NCI-H774 (cell line): ENCODE measurements at places on chromosomes 7 and 10.

- no peak for DNase-seq
Measured at GRCh38 chr10:25696013-25696708, 237.9 kb upstream of the MYO3A start.

DNA sequence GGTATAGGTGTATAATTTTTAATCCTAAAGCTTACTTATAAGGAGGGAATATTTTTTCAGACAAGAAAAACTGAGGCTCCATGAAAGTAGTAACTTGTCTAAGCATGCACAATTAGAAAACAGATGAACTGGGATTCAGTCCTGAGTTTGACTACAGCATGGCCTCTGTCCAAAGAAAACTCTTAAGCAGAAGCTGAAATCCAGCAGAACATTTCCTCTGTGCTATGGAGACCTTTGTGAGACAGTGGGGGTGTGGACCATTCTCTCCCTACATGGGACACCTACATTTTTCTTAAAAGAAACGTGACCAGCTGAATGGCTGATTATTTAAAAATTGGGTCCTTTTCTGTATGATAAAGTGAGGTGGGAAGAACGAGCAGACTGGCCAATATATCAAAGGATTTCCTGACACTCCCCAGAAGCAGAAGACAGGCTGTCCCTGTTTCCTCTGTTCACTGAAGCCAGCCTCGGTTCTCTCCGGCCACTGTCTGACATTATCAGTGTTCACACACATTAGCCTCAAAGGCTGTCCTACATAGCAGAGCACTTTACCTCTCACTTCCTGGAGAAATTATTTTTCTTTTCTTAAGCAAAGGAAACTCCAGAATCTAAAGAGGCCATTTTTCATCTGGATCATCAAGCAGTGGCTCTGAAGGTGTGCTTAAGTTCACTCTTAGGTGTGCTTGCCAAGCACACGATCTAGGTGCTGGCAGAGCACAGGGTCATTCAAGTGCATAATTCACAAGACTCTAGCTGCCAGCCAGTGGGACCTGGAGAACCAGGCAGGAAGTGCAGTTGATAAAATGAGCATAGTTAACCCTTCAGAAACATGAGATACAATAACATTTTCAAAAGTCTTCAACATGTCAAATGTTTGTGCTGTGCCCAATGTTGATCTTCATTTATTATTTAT lies 40.4 kb upstream of the KIAA1217 start:
- DNase-seq = no peak

- DNase-seq = no peak
Measured at GRCh38 chr10:114682121-114682520, 24.0 kb upstream of the ABLIM1 start.

DNA sequence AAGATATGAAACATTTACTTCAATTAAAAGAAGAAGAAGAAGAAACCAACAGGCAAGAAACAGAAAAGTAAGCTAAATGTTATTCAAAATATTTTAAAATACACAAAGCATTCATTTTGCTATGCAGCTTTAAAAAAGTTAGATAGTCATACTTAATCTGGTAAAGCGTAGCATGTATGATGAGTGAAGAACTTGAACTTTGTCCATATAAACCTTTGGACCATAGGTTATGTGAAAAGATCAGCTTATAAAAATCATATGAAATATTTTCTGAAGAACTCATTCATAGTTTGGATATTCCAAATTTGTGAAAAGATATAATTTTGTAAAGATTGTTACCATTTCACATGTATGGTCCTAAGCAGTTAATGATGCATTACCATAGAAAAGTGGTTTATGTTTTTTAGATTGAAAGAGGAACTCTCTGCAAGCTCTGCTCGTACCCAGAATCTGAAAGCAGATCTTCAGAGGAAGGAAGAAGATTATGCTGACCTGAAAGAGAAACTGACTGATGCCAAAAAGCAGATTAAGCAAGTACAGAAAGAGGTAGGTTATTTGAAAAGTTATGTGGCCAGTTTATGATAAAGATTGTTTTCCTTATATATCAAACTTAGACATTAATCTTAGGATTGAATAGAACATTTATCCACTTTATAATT lies 37.3 kb downstream of the KIF20B start:
- no peak for DNase-seq

DNA sequence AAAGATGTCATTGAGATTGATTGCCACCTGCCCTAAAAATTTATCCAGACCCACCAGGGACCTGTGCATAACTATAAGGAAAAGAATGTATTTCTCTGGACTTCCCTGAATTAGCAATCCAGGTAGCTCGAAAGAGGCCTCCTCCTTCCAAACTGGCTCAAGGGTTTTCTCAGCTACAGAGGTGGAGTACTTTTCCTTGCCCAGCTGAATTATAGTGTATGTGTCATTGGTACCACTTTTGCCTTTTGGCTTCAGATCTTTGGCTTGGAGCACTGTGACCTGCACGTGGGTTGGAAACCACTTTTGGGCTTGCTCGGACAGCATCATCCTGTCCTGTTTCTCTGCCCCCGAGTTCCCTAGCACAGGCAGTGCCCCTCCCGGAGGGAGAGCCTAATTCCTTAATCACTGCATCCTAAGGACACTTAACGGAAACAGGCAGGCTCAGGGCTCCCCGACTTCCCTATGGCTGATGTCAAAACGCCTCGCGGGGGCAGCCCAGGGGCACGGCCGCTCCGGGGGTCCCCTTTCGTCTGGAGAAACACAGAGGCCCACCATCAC lies 825 bp downstream of the RAB11FIP2 start:
- DNase-seq = no peak

- no peak for DNase-seq
Measured at GRCh38 chr10:16809074-16809718, 8.0 kb downstream of the RSU1 start.

- no peak for DNase-seq
Measured at GRCh38 chr10:100119726-100120125, 38.1 kb upstream of the CPN1 start.

DNA sequence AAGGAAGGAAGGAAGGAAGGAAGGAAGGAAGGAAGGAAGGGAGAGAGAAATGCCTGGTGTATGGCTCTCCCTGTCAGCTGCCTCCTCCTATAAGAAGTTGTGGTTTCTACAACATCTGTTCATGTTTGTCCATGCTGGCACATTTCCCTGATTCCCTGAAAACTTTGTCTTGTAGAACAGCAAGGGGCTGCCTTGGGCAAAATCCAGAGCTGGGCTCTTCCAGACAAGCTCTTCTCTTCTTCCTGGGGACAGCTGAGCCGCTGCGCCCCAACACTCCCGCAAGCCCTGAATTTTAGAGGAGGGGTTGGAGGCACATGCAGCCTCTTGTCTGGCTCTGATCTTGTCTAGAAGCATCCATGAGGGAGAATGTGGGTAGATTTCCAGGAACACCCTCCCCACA lies 282.0 kb upstream of the ADARB2 start:
- DNase-seq = no peak

DNA sequence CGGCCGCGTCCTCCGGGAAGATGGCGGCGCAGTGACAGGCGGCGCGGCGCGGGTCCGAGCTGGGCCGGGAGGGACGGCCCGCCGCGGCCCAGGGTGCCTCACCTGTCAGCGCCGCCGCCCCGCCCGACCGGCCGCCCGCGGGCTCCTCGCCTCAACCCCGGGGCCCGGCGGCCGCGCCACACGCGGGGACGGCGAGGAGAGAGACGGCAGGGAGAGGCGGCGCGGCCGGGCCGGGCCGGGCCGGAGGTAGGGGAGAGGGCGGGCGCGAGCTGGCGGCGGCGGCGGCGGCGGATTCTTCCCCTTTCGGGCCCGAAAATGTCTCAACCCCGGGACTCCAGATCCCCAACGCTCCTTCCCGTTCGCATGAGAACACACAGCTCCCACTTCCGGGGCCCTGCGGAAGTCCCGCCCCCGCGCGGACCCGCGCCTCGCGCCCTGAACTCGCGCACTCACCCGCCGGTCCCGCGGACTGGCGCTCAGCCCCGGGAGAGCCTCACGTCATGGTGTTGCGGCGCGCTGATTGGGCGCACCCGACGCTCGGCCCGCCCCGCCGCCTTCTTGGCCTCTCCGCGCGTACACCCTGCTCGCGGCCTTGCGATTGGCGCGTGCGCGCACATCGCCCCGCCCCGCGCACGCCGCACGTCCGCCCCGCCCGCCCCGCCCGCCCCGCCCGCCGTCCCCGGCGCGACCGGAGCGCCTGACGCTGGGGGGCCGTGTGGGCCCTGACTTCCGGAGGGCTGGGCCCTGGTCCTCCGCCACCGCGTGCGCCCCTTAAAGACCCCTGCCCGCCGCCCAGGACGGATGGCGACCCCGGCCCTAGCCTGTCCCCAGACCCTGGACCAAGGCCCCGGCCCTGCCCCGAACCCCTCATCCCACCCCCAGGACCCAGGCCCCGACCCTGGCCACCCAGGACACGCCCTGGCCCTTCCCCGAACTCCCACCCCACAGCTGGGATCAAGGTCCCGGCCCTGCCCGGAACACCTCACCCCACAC lies at the start of gene LARP4B:
Gene LARP4B, minus strand, starts transcription at position 380 of the 993 bp plus-strand sequence. CDS start 45,984 bp downstream, outside the sequence.
- DNase-seq = peak; percentile 97

GRCh38 chr7:108818742-108819141 lies 249.1 kb downstream of the DNAJB9 start:
- DNase-seq = no peak

- no peak for DNase-seq
Measured at GRCh38 chr7:155591055-155591775, 44.9 kb upstream of the CNPY1 start.

- DNase-seq = peak; percentile 37
Measured at GRCh38 chr7:122304996-122305421, 459 bp upstream of the FEZF1 start.

DNA sequence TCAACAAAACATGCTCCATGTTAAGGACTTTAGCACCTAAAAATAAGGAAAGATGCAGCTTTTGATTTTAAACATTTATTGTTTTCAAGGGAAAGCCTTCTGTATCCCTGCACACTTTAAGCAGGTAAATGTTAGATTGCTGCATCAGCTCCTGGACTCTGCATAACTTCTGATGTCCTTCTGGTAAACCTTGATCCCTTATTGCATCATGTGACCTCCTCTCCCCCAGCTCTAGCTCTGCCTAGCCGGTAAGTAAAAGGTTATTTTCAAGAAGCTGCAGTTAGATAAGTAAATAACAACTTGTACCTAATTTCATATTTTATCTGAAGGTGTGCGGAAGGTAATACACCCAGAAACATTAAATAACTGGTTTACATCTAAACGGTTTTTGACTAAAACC lies 37.5 kb downstream of the PDK4 start:
- no peak for DNase-seq

- no peak for DNase-seq
Measured at GRCh38 chr10:128049226-128050120, 76.8 kb downstream of the MKI67 start.

DNA sequence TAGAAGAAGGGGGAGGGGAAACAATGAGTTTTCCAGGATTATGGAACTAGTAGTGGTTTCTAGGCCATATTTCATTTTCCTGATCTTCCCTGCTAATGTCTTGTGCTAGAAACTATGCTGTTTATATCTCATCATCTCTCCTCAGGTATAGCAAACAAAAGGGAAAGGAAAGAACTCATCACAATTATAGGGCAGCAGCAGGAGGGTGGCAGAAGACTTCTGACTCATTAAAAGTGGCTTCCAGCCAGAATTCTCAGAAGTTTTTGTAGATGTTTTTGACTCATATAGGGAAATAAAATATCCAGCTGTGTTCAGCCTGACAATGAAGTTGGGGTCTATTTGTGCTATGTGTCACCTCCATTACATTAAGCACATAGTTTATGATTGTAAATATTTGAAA lies 6.5 kb downstream of the AHR start:
- no peak for DNase-seq

- DNase-seq = no peak
Measured at GRCh38 chr10:79166312-79166721, 97.6 kb downstream of the ZMIZ1 start.

- DNase-seq = peak; percentile 4
Measured at GRCh38 chr7:77306231-77307067, 106.8 kb upstream of the FGL2 start.

DNA sequence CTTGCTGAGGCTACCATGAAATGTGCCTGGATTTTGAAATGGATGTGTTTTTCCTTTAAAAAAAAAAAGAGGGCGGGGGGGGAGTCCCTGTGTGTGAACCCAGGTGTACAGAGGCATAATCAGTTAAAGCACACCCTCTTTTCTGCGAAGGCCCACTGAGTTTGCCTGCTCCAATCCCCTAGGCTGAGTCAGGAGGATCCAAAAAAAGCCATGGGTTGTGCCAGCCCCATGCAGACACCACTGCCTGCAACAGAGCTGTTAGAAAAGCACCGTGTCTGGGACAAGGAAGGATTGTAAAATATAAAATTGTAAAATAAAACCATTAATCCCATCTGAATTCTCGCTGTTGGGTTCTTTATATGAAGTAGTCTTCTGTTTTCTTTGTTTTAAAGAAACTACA lies 217.9 kb downstream of the ADAM12 start:
- DNase-seq = no peak

- peak; percentile 3 for DNase-seq
Measured at GRCh38 chr7:44244282-44244681, 43.5 kb downstream of the YKT6 start.

DNA sequence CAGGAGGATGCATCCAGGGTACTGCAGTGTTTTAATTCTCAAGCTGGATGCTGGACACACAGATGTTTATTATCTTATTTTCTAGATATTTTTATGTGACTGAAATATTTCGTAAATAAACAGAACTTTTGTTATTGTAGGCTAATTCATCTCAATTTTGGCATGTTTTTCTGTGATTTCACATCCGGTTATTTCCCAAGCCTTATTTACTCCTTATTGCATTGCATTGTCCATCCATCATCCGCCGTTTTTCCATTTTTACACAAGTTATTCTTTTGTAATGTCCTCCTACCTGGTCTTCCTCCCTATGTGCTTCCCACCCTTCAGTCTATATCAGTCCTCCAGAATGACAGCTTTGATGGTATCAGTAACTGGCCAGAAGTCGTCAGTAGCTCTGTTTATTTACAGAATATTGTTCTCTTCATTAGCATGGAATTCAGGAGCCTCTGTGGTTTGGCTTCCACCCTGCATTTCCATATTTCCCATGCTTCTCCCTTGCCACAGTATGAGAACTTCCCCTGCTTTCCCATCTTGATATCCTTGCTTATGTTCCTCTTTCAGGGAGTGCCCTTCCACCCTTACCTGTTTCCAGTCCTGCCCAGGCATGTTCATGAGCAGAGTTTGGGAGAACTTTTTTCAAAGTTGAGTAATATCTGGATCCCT lies 16.1 kb downstream of the GNAI1 start:
- no peak for DNase-seq

DNA sequence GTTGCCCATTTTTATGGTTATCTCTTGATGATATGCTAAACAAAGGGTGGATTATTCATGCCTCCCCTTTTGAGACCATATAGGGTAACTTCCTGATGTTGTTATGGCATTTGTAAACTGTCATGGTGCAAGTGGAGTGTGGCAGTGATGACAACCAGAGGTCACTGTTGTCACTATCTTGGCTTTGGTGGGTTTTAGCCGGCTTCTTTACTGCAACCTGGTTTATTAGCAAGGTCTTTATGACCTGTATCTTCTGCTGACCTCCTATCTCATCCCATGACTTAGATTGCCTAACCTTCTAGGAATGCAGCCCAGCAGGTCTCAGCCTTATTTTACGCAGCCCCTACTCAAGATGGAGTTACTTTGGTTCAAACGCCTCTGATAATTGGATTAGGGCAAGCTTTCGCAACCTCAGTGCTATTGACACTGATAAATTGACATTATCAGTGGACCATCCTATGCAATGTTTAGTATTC lies 36.9 kb downstream of the BAG3 start:
- DNase-seq = no peak
